ENCODE measurements at places on chromosomes 5 and 9. TPM values are rescaled to one million over a fixed set of nuclear protein-coding genes. Genes with fewer than 3 reads are reported as not detected.

Gene PCDHA1
- not detected for total RNA-seq

DNA sequence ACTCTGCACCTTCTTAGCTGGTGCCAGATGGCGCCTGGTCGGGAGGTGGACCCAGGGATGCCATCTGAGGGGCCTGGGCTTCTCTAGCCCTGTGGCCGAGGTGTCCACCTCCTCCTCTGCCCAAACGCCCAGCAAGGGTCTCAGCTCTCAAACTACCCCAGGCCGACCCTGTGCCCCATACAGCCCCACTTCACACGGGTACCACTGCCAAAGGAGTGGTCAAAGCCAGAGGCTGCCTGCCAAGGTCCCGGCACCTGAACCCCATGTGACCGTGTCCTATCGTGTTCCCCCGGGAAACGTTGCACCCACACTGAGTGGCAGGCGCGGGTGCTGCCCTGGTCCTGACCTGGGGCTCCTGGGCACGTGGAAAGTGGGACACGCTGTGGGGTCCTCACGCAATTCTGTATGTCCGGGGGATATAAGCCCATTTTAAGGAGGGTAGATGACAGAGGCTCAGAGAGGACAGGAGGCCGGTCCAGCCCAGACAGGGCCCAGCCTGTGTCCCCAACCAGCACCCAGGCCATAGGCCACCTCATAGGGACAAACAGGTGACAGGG, 1.9 kb downstream of the ENTPD8 start:
- no peak overlapping the region for H3K4me3 ChIP-seq
- H3K36me3 ChIP-seq: no peaks in the 10 kb centered on the region
- peaks cover 27% of the 10 kb centered on the region for H3K27me3 ChIP-seq
- peaks cover 18% of the 10 kb centered on the region for H3K4me1 ChIP-seq

GRCh38 chr5:153782589-153783361, 255.9 kb downstream of the FAM114A2 start:
- H3K27me3 ChIP-seq: no peaks in the 10 kb centered on the region
- no peaks in the 10 kb centered on the region for H3K4me1 ChIP-seq
- H3K36me3 ChIP-seq: no peaks in the 10 kb centered on the region
- H3K4me3 ChIP-seq: no peak overlapping the region

GRCh38 chr5:150750469-150750868, 8.3 kb downstream of the DCTN4 start:
- H3K27me3 ChIP-seq: no peaks in the 10 kb centered on the region
- peaks cover 22% of the 10 kb centered on the region for H3K4me1 ChIP-seq
- peaks cover 18% of the 10 kb centered on the region for H3K36me3 ChIP-seq
- DNase-seq: no peak

DNA sequence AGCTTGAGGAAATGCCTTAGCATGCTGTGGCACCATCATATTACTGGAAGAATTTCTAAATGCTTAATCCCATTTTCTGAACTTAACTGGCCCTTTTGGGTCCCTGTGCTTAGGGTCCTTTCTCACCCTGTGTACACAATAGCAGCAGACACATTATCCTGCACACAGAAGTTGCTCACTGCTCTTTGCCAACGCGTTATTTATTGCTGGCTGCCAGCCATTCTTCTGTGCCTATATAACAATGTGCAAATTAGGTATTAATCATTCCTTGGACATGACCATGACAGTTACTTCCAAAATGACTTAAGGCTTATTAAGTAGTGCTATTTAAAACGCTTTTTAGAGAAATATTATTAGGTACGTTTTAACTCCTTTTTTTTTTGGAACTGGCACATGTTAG, 134.7 kb downstream of the FBN2 start:
- H3K4me3 ChIP-seq: no peak overlapping the region
- DNase-seq: no peak
- no peaks in the 10 kb centered on the region for H3K4me1 ChIP-seq
- H3K36me3 ChIP-seq: no peaks in the 10 kb centered on the region
- H3K27me3 ChIP-seq: no peaks in the 10 kb centered on the region

DNA sequence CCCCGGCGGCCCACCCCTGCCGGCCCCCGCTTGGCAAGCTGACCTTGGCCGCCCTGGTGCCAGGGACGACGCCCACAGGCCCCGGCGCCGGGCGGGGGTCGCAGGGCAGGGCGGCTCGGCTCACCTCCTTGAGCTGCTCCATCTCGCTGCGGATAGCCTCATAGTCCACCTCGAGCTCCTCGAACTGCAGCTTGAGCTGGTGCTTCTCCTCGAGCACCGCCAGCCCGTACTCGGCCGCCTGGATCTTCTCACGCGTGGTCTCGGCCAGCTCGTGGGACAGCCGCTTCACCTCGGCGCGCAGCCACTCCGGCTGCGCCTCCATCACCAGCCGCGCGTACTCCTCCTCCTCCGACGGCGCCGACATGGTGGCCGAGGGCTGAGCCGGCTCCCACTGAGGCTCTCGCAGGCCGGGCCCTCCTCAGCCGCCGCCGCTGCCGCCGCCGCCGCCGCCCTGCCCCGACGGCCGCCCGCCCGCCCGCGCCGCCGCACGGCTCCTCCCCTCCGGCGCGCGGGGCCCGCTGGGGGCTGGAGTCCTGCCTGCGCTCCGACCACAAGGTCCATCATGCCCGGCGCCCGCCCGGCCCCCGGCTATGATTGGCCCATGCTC, at the start of gene BICD2:
Gene BICD2 (minus strand): TSS at position 453 of the 607 bp plus-strand sequence. CDS start 89 bp downstream, at position 364.
- H3K36me3 ChIP-seq: no peaks in the 10 kb centered on the region
- peak within 1 kb of the TSS; percentile 99 for H3K4me3 ChIP-seq
- peak within 1 kb of the TSS; percentile 100 for H3K27ac ChIP-seq
- no peak for DNase-seq
